ENCODE measurements at places on chromosomes 12 and 14.
A peak's percentile ranks its signal among the peaks of the same experiment; 100 is the strongest.

- no peak for DNase-seq
Observed at GRCh38 chr14:90999299-90999698, 61.1 kb downstream of the RPS6KA5 start.

GRCh38 chr12:106110626-106111300 is 28.0 kb downstream of the NUAK1 start:
- DNase-seq, result no peak

DNA sequence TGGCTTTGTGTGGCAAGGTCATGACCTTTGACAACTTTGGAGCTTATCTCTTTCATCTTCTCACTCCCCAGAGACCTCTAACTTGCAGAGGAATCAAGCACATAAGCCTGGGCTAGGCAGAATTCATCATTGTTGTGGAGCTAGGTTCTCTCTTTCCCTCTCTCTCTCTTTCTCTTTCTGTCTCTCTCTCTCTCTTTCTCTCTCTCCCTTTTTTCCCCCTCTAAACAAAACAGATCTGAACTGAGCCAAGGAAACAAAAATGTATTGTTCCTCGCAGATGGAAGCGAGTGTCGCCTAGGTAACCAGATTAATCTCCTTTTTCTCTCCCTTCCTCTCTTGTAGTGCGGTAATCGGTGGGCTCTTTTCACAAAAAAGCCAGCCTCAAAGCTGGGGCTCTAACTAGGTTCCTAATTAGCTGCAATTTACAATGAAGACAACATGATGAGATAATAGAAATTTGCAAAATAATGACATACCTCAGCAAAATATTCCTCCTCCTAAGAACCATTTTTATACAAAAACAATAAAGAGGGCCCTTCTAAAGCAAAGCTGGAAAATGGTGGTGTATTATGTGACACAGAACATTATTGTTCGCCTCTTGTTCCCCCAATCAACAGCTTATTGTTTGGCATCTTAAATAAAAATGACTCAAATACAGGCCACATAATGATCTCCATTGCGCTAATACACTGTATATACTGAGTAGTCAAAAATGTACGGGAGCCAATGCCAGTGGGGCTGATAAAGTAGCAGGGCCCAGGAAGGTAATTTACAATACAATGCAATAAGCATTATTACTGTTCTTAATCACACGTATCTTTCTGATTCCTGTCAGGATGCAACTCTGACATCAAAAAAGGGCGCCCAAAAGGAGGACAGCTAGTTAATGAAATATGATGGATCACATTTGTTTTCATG is 65.7 kb upstream of the SOX5 start:
- no peak for DNase-seq

- DNase-seq, result no peak
Observed at GRCh38 chr12:104355630-104356029, 52.1 kb downstream of the EID3 start.

DNA sequence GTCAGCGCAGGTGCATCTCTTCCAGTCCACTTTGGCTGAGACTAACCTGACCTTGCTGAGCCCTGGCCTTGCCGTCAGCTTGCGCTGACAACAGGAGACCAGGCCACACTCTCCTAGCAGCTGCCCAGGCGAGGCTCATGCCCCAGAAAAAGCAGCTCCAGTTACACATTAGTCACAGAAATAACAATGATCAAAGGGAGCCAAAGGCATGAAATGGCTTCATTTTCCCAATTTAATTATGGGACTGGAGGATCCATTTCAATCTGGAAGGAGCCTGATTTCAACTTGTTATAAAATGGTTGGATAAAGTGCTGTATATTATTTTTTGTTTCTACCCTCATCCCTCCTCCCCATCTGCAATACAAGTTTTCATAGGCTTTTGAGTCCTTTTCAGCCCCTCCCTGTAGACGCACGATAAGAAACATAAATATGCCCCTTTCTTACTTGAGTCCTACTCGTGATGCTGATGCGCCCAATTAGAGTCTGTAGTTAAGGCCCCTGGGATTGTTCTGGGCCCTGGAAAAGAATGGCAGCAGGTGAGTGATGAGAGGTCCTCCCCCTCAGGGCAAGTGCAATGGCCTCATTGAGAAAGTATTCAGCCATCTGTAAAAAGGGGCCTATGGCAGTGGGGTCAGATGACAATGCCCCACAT is 376.0 kb downstream of the C12orf75 start:
- peak; percentile 59 for DNase-seq

DNA sequence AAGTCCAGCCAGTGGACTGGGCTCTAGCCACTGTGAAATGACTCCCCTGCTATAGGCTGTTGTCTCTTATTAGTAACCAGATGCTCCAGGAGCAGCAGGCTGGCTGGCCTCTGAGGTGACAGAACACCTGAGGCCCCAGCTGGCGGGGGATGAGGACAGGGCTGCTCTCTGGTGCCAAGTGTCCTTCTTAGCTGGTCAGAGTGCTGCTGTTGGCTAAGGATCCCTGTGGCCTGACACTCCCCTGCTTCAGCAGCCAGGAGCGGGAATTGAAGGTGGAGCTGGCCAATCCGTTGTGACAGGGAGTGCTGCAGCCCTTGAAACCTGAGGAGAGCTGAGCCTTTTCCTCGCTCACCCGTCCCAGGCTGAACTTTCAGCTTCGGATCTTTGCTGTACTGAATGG is 30.7 kb downstream of the TMEM229B start:
- no peak for DNase-seq
